ENCODE measurements at places on chromosomes 16 and 17. TPM values are rescaled to one million over a fixed set of nuclear protein-coding genes. Genes with fewer than 3 reads are reported as not detected.

DNA sequence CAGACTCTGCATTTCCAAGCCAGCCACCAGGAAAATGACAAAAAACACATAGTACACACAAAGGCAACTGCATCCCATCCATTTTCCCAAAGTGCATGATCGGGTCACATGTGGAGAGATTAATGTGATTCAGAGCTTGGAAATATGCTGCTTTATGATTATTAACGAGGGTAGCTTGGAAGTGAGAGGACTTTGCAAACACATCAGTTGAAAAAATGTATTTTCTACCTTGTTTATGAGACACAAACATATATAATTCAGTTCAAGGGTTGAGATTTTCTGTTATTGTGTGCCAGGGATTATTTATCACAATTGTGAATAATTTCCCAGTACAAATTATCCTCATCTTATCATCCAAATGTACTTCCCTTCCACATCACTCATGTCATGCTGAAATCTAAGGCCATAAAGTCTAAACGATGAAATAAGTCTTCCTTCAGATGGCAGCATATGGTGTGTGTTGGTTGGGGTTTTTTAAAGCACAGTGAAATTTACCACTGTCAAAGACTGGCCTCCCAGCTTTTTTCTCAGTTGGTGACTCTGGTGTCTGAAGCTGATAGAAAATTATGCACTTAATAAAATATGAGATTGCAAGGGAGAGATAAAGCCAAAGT lies 104.7 kb upstream of the ADAMTS18 start:
- no peak for DNase-seq
- no peaks in the 10 kb centered on the region for H3K27me3 ChIP-seq
- no peak overlapping the region for H3K4me3 ChIP-seq
- no peaks in the 10 kb centered on the region for H3K4me1 ChIP-seq
- no peaks in the 10 kb centered on the region for H3K36me3 ChIP-seq

The TMEM220 gene
- total RNA-seq = 14.5 TPM

DNA sequence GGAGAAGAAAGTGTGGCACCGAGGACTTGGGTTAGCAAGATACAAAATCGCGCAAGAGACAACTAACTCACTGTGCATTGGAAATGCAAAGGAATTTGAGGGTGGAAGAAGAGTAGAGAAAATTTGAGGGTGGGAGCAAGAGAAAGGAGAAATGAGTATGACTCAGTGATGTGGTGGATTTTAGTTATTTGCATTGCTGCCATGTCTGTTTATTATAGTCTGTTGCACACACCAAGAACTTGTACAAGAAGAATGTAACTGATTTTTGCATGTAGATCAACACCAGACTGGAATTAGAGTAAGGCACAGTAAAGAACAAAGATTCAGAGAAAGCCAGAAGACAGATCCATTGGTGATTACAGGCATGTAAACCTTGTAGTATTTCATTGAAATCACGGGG lies 71.6 kb upstream of the SMIM36 start:
- H3K27me3 ChIP-seq = no peaks in the 10 kb centered on the region
- H3K27ac ChIP-seq = no peak overlapping the region
- no peaks in the 10 kb centered on the region for H3K4me1 ChIP-seq
- H3K4me3 ChIP-seq = no peak overlapping the region
- no peak for DNase-seq
- no peaks in the 10 kb centered on the region for H3K36me3 ChIP-seq

The CTRB2 gene
- not detected for total RNA-seq

The DPEP3 gene
- total RNA-seq = not detected
